A549 treated with CpdA at 1 μM for 4 hours (cell line): ENCODE measurements at places on chromosomes 5 and 9. TPM values are rescaled to one million over a fixed set of nuclear protein-coding genes. Genes with fewer than 3 reads are reported as not detected.

Gene IFNK
- not detected in 5 replicates for total RNA-seq

Gene TMEM171
- total RNA-seq = 3.9 to 6.9 TPM (median 4.9 TPM) in 5 replicates

Gene FAM221B
- not detected in 5 replicates for total RNA-seq

Gene EGFL7
- total RNA-seq = 39.5 to 60.2 TPM (median 52.8 TPM) in 5 replicates

Gene TRPM6
- 1.1 to 1.6 TPM (median 1.2 TPM) in 5 replicates for total RNA-seq

Gene PCDHB15
- 0.05 to 0.07 TPM (median 0.06 TPM) in 4 of 5 replicates, not detected in the other for total RNA-seq

Gene DNAJA1
- 277 to 331 TPM (median 302 TPM) in 5 replicates for total RNA-seq

Gene SPATA31D4
- total RNA-seq = not detected in 5 replicates

Gene ADAMTS19
- total RNA-seq = not detected in 5 replicates

Gene SPRY4
- 5.6 to 7.1 TPM (median 6.6 TPM) in 5 replicates for total RNA-seq

Gene PRDM9
- not detected in 5 replicates for total RNA-seq

Gene PCDHGA6
- 0.13 to 0.28 TPM (median 0.22 TPM) in 5 replicates for total RNA-seq

Gene BARX1
- 7.1 to 12.5 TPM (median 11.0 TPM) in 5 replicates for total RNA-seq

Gene ANXA1
- total RNA-seq = 1,126 to 1,299 TPM (median 1,234 TPM) in 5 replicates

Gene PCDHB7
- total RNA-seq = 0.01 TPM in 1 of 5 replicates, not detected in the others
